Upper lobe of right lung (tissue), 1 donor: ENCODE measurements at places on chromosomes 4 and X. TPM values are rescaled to one million over a fixed set of nuclear protein-coding genes. Genes with fewer than 3 reads are reported as not detected.

DNA sequence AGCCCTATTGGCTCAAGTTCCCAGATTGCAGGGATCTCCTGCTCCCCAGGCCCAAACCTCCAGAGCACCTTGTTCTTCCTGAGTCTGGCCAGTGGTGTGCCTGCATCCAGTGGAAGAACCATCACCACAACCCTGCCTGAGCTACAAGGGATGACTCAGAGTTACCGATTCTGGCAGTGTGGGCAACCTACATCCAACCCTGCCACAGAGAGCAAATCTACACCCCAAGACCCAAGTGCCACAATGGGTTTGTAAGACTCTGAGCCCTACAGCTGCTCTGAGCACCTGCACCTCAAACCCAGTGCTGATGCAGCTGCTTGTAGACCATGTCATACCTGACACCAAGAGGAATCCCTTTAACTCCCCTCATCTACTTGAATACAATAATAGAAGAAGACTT lies 110.0 kb downstream of the SOWAHB start:
- no peak for DNase-seq
- no peak overlapping the region for H3K4me3 ChIP-seq
- no peak overlapping the region for H3K27ac ChIP-seq
- no peaks in the 10 kb centered on the region for H3K36me3 ChIP-seq
- H3K27me3 ChIP-seq: no peaks in the 10 kb centered on the region

DNA sequence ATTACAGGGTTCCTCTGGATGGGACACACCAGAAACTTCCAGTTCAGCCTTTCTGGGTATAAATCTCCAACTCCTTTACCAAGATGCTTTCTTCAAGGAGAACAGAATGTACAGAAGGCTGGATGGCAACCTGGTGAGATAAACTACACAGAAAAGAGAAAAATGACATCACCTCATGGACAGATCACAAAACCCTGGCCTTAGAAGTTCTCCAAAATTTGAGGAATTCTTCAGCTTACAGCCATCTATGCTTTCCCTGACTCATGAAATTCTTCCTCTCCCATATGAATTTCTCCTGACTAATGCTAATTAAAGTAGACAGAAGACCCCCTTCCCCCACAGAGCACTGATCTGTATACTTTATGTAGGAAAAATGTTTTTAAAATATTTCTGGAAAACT lies 345.4 kb downstream of the STIM2 start:
- no peaks in the 10 kb centered on the region for H3K4me1 ChIP-seq
- DNase-seq: no peak
- no peak overlapping the region for H3K27ac ChIP-seq
- H3K27me3 ChIP-seq: no peaks in the 10 kb centered on the region

DNA sequence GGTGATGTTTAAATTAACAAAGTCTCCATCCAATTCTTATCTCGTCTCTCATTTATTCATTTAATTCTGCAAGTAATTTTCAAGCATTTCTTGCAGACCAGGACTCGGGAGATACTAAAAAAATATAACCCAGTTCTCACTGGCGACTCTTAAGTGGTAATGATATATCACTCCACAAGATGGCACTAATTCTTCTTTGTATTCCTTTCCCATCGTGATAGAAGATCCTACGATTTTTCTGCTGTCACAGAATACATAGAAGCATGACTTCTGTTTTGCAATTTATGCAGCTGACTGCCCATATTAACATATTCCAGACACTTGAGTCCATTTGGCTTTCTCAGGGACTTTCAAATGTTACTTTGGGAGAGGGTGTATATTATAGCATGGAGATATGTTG lies 64.0 kb upstream of the FGF13 start:
- H3K36me3 ChIP-seq: no peaks in the 10 kb centered on the region
- H3K4me1 ChIP-seq: no peaks in the 10 kb centered on the region
- no peaks in the 10 kb centered on the region for H3K27me3 ChIP-seq
- H3K4me3 ChIP-seq: no peak overlapping the region
- no peak for DNase-seq
- H3K27ac ChIP-seq: no peak overlapping the region

GRCh38 chrX:13536551-13536950 lies 32.9 kb upstream of the EGFL6 start:
- H3K36me3 ChIP-seq: no peaks in the 10 kb centered on the region
- no peaks in the 10 kb centered on the region for H3K4me1 ChIP-seq
- no peak overlapping the region for H3K27ac ChIP-seq
- no peaks in the 10 kb centered on the region for H3K27me3 ChIP-seq
- no peak overlapping the region for H3K4me3 ChIP-seq
- no peak for DNase-seq

GRCh38 chrX:22689290-22689689 lies 310.5 kb upstream of the DDX53 start:
- no peak overlapping the region for H3K27ac ChIP-seq
- no peaks in the 10 kb centered on the region for H3K36me3 ChIP-seq
- H3K27me3 ChIP-seq: no peaks in the 10 kb centered on the region
- no peak overlapping the region for H3K4me3 ChIP-seq
- DNase-seq: no peak

- no peak overlapping the region for H3K27ac ChIP-seq
- H3K4me1 ChIP-seq: no peaks in the 10 kb centered on the region
- no peak for DNase-seq
- H3K36me3 ChIP-seq: no peaks in the 10 kb centered on the region
Measured at GRCh38 chr4:31187979-31188378, 467.8 kb downstream of the PCDH7 start.

- H3K4me3 ChIP-seq: no peak overlapping the region
- DNase-seq: no peak
- H3K27me3 ChIP-seq: no peaks in the 10 kb centered on the region
- H3K27ac ChIP-seq: no peak overlapping the region
Measured at GRCh38 chr4:175369087-175369486, 443.0 kb downstream of the GPM6A start.

DNA sequence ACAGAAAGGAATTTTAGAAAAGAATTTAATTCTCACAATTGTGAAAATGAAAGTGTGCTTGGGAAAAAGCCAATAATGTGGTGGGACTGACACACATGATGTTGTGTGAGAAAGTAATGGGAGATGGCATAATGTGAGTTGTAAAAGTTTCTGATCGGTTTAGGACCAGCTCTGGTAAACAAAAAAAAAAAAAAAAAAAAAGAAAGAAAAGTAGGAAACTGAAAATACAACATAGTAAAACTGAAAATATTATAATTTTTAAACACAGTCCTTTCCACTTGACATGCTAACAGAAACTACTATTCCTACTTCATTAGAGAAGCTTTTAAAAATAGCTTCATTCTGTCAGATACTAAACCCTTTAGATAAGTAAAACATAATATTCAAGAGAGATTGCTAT lies 28.2 kb downstream of the RAP1GDS1 start:
- DNase-seq: no peak
- H3K4me1 ChIP-seq: peaks cover 13% of the 10 kb centered on the region
- no peak overlapping the region for H3K4me3 ChIP-seq

DNA sequence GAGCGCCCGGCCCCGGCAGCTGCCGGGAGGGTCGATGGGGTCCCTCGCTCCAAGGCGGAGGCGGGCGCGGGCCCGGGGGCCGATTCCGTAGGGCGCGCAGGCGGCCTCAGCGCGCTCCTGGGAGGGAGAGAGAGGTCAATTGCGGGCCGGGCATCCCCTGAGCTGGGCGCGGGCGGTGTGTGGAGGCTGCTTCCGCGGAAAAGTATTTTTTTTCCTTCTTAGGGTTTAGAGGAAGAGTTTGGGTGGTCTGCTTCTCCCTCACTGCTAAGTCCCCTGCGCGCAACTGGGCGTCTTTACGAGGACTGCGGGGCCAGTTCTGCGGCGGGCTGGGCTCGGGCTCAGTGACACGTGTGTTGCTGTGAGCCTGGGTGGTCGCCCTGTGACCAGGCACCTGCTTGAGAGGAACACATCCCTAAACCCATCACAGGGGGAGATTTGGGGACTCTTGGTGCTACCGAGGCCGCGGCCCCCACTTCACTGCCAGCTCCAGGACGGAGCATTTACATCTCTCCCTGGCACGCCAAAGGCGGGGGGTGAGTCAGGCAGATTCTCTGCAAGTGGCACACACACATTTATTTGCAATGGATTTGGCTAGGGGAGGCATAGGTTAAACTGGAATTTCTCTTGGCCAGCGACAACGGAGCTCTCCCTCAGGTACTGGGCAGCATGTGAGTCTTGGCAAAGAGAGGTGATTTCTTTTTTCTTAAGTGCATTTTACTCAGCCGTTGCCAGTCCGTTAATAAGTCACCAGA lies 151.2 kb upstream of the SLC4A4 start:
- no peaks in the 10 kb centered on the region for H3K36me3 ChIP-seq
- DNase-seq: peak; percentile 68
- peak overlapping the region; percentile 76 for H3K4me3 ChIP-seq
- H3K27me3 ChIP-seq: peaks cover 5% of the 10 kb centered on the region

GRCh38 chr4:123235431-123235830 lies 161.2 kb upstream of the SPRY1 start:
- no peaks in the 10 kb centered on the region for H3K27me3 ChIP-seq
- H3K4me1 ChIP-seq: peaks cover 11% of the 10 kb centered on the region
- no peak overlapping the region for H3K27ac ChIP-seq

GRCh38 chr4:153472122-153473037 lies 6.2 kb downstream of the TMEM131L start:
- no peak overlapping the region for H3K4me3 ChIP-seq
- peaks cover 12% of the 10 kb centered on the region for H3K36me3 ChIP-seq
- peaks cover 38% of the 10 kb centered on the region for H3K4me1 ChIP-seq
- no peak for DNase-seq

- no peak overlapping the region for H3K27ac ChIP-seq
- H3K4me1 ChIP-seq: peaks cover 9% of the 10 kb centered on the region
- peak; percentile 73 for DNase-seq
- H3K4me3 ChIP-seq: no peak overlapping the region
Measured at GRCh38 chr4:158796370-158797140, 27.7 kb downstream of the FNIP2 start.

GRCh38 chr4:141177171-141177570 lies 43.5 kb upstream of the ZNF330 start:
- H3K27ac ChIP-seq: no peak overlapping the region
- H3K27me3 ChIP-seq: no peaks in the 10 kb centered on the region
- DNase-seq: no peak

- no peak overlapping the region for H3K27ac ChIP-seq
- no peak for DNase-seq
- no peaks in the 10 kb centered on the region for H3K27me3 ChIP-seq
- H3K4me1 ChIP-seq: no peaks in the 10 kb centered on the region
- H3K36me3 ChIP-seq: no peaks in the 10 kb centered on the region
Measured at GRCh38 chrX:23052324-23052723, 52.6 kb downstream of the DDX53 start.

DNA sequence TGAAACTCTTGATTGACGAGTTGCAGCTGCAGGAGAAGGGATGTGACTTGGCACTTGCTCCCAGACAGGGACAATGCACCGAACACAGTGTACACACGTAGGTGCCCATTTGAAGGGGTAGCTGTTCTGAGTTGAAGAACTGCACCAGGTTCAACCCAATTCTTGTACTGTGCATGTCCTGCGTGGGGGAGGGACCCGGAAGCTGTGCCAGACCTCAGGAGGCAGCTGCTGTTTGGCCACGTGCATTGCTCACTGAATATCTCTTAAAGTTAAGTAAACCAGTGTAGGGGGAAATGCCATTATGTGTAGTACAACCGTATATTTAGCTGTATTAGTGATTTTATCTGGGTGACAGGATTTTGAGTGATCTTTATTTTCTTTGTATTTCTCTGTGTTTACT lies 12.0 kb upstream of the RBBP7 start:
- no peak overlapping the region for H3K27ac ChIP-seq
- H3K36me3 ChIP-seq: no peaks in the 10 kb centered on the region
- peak; percentile 65 for DNase-seq

DNA sequence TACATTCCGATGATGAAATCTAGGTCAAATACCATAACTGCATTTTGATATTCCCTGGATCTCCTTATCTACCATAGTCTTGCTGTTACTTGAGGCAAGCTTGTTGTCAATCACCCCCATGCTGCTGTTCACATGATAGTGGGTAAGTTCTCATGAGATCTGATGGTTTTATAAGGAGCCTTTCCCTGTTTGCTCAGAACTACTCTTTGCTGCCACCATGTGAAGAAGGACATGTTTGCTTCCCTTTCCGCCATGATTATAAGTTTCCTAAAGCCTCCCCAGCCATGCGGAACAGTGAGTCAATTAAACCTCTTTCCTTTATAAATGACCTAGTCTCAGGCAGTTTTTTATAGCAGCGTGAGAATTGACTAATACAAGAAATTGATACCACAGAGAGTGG lies 432.0 kb downstream of the GLUD2 start:
- no peaks in the 10 kb centered on the region for H3K27me3 ChIP-seq
- H3K4me3 ChIP-seq: no peak overlapping the region
- no peak overlapping the region for H3K27ac ChIP-seq
- no peaks in the 10 kb centered on the region for H3K4me1 ChIP-seq
- DNase-seq: no peak

DNA sequence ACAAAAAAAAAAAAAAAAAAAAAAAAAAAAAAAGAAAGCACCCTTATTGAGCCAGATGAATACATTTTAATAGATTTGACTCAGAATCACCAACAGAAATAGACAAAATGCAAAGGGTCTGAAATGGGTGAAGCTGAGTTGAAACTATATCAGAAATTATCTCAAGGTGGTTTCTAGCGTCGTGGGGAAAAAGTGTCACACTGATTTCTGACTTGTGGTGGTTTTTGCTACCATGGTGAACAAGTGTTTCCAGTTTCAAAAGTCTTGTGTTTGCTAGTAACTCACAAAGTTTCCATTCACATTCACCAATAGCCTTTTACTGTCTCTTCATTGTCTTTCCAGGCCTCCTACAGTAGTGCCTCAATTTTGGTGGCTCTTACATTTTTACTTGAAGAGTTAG lies 135.5 kb downstream of the ARHGAP24 start:
- no peak for DNase-seq
- H3K4me1 ChIP-seq: no peaks in the 10 kb centered on the region
- H3K27me3 ChIP-seq: no peaks in the 10 kb centered on the region
- no peaks in the 10 kb centered on the region for H3K36me3 ChIP-seq

SLC4A4 gene
- 28.5 TPM for total RNA-seq

BEX2 gene
- total RNA-seq: 16.9 TPM

MAGEA10 gene
- not detected for total RNA-seq

STS gene
- 11.6 TPM for total RNA-seq

NAP1L3 gene
- total RNA-seq: 1.2 TPM

ASB9 gene
- 4.4 TPM for total RNA-seq

ITGB1BP2 gene
- 0.38 TPM for total RNA-seq

FAM184B gene
- 0.17 TPM for total RNA-seq

SLITRK4 gene
- 0.58 TPM for total RNA-seq
